ENCODE measurements at places on chromosomes 13 and 19.

DNA sequence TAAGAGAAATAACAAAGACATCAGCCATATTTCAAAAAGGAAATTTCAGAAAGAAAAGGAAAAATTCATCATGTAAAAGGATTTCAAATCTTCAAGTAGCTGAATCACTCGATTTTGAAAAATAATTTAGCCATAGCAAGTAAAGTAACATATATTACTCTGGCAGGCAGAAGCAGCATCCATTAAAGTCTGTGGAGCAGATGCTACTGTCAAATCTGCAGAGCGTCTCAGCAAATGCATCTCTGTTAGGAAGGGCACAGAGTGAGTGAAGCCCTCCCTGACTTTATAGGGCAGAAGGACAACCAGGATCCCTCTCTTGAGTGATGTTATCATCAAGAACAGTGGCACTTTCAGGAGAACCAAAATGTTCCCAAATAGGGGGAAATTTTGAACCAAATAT lies 445.5 kb downstream of the EFNB2 start:
- no peak for DNase-seq

DNA sequence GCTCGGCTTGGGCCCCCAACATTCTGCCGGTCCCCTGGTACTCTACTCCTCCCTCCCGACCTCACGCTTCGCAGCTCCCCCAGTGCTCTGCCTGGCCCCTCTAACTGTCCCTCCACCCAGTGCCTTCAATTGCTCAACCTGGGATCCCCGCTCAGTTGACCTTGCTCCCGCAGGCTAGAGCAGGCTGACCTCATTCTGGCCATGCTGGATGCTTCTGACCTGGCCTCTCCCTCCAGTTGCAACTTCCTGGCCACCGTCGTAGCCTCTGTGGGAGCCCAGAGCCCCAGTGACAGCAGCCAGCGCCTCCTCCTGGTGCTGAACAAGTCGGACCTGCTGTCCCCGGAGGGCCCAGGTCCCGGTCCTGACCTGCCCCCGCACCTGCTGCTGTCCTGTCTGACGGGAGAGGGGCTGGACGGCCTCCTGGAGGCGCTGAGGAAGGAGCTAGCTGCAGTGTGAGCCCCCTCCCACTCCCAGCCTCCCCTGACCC lies 3.6 kb downstream of the GTPBP3 start:
- peak; percentile 44 for DNase-seq

GRCh38 chr13:43232873-43233265 lies 209.5 kb downstream of the DNAJC15 start:
- DNase-seq, result no peak

- peak; percentile 80 for DNase-seq
Measured at GRCh38 chr13:30421093-30422053, 920 bp upstream of the UBE2L5 start.

DNA sequence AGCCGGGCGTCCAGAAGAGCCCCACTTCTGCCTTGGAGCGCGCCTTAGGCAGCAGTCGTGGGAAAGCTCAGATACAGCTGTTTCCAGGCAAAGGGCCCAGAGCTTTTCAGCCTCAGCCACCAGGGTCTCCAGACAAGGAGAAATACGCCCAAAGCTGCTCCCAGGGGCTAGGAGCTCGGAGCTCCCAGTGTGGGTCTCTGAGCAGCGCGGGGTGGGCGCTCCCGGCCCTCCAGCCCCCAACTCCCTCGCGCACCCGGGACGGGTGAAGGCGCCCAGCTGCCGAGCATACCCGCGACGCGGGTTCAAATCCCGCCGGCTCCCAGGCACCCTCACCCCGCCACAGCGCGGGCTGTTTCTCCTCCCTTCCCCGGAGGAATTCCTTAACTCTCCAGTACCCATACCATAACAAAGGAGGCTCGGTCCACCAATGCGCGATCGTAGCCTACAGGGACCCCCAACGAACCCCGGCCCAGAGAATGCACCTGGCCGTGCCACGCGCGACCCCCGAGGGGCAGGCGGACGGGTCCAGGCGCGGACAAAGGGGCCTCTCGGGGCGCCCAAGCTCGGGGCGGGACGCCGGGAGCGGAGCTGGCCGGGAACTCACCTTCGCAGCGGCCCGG lies 507 bp downstream of the COL4A1 start:
- peak; percentile 76 for DNase-seq

DNA sequence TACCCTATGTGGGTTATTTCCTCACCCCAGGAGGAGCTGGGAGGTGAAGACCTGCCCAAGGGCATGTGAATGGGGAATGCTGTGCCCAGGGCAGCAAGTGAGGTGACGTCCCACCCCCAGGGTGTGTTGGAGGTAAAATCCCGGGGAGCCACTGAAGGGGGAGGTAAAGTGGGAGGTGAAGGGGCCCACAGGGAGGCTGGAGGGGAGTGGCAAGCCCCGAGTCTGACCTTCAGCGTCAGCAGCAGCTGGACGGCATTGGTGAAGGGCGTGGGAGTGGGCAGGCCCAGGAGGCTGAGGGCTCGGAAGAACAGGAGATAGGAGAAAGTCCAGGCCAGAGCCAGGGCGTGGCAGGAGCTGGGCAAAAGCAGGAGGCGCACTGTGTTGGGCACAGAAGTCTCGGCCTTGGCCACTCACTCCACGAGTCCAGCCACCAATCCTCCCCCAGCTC lies 2.4 kb downstream of the MBOAT7 start:
- no peak for DNase-seq

DNA sequence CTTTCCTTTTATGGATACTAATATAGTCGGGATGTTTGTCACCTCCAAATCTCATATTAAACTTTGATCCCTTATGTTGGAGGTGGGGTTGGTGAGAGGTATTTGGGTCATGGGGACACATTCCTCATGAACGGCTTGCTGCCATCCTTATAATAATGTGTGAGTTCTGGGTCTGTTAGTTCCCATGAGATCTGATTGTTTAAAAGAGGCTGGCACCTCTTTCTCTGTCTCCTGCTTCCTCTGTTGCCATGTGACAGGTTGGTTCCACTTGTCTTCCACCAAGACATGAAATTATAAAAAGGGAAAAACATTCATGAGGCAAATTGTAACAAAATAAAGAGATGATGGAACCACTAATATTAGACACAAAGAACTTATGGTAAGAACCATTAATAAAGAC lies 107.8 kb upstream of the ATXN8OS start:
- DNase-seq, result no peak
